ENCODE measurements at places on chromosomes 6 and 20.
A peak's percentile ranks its signal among the peaks of the same experiment; 100 is the strongest.

DNA sequence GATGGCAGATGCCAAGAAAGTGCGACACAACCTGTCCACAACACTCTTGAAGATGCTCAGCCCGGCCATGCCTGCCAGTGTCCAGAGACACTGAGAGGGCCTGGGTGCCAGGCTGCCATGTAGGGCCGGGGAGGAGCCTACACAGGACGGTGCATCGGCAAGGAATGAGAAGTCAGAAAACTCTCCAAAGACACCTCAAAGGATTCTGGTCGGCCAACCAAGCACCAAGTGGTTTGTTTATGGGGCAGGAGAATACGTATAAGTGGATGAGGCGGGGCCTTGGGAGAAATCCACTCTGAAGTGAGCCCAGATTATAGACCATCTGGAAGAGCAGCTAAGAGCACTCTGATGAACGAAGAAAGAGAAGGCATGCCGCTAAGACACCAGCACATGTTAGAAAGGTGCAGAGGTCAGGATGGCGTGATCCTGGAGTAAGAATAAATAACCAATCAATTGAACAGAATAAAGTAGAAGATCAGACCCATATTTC is 120.7 kb upstream of the FOXQ1 start:
- no peak for DNase-seq

DNA sequence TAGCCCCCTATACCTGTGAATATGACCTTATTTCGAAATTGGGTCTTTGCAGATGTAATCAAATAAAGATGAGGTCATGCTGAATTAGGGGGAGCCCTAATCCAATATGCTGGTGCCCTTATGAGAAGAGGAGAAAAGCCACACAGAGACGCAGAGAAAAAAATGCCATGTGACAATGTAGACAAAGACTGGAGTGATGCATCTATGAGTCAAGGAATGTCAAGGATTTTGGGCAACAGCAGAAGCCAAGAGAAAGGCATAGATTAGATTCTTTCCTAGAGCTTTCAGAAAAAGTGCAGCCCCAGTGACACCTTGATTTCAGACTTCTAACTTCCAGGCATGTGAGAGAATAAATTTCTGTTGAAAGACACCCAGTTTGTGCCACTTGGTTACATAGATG is 47.4 kb upstream of the HS3ST5 start:
- peak; percentile 20 for DNase-seq

- DNase-seq = no peak
These were observed 23.5 kb upstream of the HTR1E start for GRCh38 chr6:86913795-86914194.

DNA sequence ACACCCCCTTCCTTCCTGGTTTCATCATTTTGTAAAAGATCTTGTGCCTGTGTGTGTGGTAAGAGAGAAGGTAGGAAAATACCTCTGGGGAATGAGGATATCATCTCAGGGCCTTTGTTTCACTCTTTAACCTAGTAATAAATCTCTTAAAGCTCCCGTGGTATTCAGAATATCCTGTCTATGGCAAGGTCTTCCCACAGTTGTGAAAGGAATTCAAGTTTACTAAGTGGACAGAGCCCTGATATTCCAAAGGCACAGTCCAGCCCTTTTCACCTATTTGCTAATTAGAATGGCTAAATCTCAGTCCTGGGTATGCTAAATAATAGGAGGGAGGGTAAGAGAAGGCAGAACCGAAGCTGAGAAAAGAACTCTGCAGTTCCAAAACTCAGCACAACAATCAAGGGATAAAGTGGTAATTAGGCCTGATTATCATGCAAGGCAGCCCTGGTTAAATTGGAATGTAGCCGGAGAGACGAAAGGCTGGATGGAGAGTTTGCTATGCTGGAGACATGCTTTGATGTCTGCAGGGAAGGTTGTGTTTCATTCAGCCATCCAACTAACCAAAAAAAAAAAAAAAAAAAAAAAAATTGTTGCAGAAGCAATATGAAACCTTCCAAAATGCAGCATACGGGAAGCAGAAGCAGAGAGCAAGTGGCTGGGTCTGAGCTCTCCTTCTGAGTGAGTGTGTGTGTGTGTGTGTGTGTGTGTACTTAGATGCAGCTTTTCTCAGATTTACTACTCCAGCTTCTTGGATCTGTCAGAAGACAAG is 28.5 kb upstream of the PIM1 start:
- DNase-seq = peak; percentile 99

DNA sequence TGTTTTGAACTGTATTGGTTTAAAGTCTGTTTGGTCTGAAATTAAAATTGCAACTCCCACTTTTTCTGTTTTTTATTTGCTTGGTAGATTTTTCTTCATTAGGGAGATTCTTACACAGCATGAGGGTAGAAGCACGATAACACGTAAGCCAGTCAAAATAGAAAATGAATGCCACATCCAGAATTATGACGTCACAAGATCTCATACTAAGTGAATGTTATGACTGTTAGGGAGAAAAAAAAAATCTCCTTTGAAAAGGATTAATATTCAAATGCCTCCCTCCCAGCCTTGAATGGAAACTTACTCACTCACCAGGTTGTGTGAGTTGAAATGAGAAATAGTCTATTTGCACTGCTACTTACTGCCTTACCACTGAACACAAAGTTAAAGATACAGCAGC is 670.8 kb downstream of the TFAP2A start:
- DNase-seq = no peak

DNA sequence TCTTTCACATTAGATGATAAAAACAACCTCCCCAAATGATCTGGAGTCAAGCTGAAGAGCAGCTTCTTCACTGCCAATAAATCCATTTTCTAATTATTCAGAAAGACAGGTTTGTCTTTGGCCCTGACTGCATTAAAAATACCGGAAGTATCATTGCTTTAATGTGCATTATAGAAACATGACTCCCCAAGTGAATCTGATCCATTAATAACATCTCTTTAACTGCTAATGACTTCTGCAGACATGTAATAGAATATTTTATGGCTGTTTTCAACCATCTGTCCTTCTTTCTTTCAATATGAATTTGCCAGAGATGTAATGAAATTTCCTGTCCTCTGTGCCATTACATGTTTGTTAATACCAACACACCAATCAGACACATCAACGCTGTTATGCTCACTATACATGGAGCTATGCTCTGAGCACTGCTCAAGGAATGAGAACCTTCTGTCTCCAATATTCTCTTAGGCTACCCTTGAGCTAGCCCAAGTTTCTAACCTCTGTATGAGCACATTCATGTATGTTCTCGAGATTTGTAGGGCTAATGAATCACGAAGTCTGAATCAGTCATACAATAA is 87.8 kb downstream of the LYRM4 start:
- no peak for DNase-seq

DNA sequence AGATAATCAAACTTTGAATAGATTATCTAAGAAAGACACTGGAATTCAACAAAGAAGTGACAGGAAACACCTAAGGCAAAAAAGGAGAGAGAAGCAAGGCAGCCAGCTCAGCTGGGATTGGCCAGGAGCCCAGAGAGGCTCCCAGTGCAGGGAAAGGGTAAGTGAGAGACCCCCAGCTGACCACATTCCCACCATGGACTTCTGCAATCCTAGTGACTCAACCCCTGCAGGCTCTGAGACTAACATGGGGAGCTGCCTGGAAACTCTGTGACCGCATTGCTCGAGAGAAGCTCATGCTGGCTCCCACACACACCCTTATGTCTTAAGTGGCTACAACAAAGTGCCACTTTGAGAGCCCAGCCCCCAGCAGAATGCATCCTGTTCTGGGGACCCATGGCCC is 215.1 kb downstream of the PACRG start:
- no peak for DNase-seq

- DNase-seq = no peak
These were observed 50.7 kb downstream of the NOX3 start for GRCh38 chr6:155404937-155405336.

DNA sequence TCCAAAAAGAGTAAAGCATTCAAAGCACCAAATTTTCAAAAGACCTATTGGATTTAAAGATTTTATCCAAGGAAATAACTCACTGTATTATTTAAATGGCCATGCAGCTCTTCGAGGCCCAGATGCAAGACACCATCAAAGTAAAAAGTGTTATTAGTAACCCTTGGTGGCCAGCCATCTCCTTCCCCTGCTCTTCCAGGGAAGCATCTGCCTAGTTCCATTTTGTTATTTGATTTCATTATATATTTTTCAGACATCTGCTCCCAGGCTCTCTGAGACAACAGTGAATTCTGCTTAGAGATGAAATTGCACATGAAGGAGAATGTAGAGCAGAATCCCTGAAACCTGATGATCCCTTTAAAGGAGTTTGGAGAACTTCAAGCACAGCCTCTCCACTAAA is 252.3 kb upstream of the TBX18 start:
- DNase-seq = no peak

DNA sequence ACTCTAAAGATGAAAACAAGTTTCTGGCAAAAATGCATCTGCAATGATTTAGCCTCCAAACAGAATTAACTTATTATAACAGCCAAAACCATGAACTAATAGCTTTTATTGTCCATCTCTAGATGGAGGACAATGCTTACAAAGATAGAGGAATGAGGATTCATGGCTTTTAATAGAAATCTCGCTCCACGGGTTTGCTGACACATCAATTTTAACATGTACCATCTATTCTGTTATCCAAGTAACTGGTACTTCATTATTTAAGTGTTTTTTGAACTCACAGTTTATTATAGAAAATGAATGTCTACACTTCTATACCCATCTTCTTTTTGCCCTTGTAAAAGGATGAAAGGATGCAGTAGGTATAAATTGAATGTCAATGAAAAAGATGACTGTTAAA is 10.8 kb downstream of the TMX4 start:
- no peak for DNase-seq

- DNase-seq = no peak
These were observed 27.2 kb downstream of the AIG1 start for GRCh38 chr6:143087856-143088255.

- no peak for DNase-seq
These were observed at the start of gene HCRTR2 for GRCh38 chr6:55174211-55175026. Gene HCRTR2 (plus strand): TSS chr6:55174515. CDS start chr6:55174588, 73 bp downstream.

- DNase-seq = no peak
These were observed 226.7 kb upstream of the SYNDIG1 start for GRCh38 chr20:24242763-24243162.

DNA sequence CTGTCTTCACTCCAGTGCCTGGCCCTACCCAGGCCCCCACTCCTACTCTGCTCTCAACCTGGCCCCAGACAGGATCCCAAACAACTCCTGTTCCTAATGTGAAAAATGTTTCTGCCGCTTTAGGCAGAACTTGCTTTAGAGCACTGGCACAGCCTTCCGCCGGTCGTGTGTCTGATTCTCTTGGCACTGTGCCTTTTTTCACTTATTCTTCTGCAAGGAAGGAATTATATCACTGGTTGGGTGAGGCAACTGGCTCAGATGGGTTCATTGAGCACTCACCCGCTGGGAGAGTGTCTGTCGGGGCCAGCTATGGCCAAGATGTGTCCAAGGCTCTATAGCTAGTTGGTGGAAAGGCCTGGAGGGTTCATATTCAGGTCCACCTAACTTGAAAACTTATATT is 33.6 kb upstream of the HLA-A start:
- DNase-seq = no peak

- DNase-seq = no peak
These were observed 249.8 kb downstream of the ARHGAP18 start for GRCh38 chr6:129460221-129460620.

DNA sequence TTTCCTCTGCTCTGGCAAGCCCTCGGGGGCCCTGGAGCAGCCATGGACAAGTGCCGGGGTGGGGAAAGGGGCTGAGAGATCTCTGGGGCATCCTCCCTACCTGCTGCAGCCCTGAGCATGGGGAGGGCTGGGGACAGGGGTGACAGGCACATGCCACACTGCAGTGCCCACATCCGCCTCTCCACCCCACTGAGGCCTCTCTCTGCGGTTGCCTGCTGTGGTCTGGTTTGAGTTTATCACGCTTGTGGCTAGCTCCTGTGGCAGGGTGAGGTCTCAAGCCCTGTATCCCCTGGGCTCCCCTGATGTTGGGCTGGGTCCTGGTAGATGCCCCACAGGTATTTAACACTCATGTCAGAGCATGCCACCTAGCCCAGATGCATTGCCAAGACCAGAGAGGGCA is 52.9 kb upstream of the MLN start:
- no peak for DNase-seq

- no peak for DNase-seq
These were observed 30.5 kb upstream of the LYRM2 start for GRCh38 chr6:89669002-89669401.

DNA sequence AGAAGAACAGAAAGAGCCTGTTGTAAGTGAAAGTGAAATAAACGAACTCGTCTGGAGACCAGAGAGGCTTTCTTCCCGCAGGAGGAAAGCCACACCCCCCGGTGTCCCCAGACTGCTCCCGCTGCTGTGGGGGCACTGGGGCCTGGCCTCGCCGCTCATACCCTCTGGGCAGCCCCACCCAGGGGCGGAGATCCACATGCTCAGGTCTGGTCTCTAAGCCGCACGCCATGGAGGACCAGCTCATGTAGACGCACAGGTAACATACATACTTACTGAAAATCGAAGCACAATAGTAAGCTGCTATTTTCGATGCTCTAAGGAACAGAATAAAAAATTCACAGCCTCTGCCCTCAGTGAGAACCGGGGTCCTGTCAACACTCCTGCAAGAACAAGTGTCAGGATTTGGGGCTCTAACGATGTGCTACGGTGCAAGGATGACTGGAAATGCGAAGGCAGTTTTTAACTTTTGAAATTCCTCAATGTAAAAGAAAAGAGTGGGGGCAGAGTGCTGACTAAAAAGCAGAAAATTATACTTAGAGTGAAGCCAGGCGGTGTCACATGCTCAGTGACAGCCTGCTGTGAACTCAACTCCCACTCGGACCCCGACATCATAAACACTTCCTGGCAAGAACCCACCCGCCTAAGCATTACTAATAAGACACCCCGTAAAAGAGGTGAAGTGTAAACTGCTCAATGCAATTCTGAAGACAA is 110.5 kb downstream of the IRF4 start:
- DNase-seq = no peak

DNA sequence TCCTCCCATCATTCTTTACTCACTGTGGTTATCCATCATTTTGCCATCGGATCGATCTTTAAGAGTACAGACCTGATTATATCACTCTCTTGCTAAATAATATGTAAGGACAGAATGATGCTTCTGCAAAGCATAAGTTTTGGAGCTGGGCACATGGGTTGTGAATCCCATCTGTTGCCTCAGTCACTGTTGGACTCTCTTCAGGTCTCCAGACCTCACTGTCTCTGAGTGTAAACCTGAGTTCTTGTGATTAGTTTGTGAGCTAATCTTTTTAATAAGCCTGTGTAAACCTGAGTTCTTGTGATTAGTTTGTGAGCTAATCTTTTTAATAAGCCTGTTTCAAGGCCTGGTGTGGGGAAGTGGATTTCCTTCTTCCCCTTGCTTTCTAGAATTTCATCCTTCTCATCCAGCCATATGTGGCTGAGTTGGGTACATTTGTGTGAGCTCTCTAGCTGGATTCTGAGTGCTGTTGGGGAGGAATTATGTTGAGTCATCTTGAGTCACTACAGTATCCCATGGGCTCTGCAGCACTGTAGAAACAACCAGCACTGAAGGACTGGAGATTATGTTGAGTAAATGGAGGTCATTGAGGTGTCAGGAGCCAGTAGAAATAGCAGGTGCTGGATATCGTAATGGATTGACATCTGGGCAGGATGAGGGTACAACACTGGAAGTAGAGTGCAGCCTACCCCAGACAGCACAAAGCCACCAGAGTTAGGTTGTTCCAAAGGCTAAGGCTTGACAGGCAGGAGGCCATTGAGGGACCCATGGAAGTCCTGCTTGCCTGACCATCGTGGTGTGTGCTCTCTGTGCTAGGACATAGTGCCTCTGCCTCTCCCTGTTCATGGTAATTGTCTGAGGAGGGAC is 52.4 kb downstream of the SCAND1 start:
- no peak for DNase-seq

GRCh38 chr6:87155842-87156815 is 764 bp downstream of the ZNF292 start:
- DNase-seq = no peak

All from iPS DF 19.7 (cell line).